ENCODE measurements at places on chromosomes 12 and 14. TPM values are rescaled to one million over a fixed set of nuclear protein-coding genes. Genes with fewer than 3 reads are reported as not detected.

Gene KCNC2
- polyA plus RNA-seq, result 7.4 TPM

Gene TBX3
- not detected for polyA plus RNA-seq

Gene OASL
- polyA plus RNA-seq, result 0.42 TPM

Gene FAM186B
- polyA plus RNA-seq, result not detected

Gene MYF6
- not detected for polyA plus RNA-seq

Gene PCBP2
- 261 TPM for polyA plus RNA-seq

Gene GALNT4
- polyA plus RNA-seq, result 3.0 TPM

Gene CCDC177
- 3.2 TPM for polyA plus RNA-seq

Gene SLC17A8
- polyA plus RNA-seq, result 0.22 TPM

Gene PCED1B
- not detected for polyA plus RNA-seq

Gene LTB4R2
- 3.4 TPM for polyA plus RNA-seq

Gene FOXN3
- polyA plus RNA-seq, result 13.9 TPM

Gene CCDC198
- polyA plus RNA-seq, result not detected

Gene RD3L
- polyA plus RNA-seq, result 0.69 TPM

Gene SYNE3
- 0.35 TPM for polyA plus RNA-seq

Gene PRKCH
- 2.0 TPM for polyA plus RNA-seq

Gene MTA1
- 94.0 TPM for polyA plus RNA-seq

Gene SOX5
- 2.0 TPM for polyA plus RNA-seq

Gene RDH12
- not detected for polyA plus RNA-seq

Gene KRT79
- not detected for polyA plus RNA-seq

Gene ADCY6
- polyA plus RNA-seq, result 48.2 TPM

Gene PPP1R36
- polyA plus RNA-seq, result not detected

Gene DPPA3
- not detected for polyA plus RNA-seq

Gene LRTM2
- 2.4 TPM for polyA plus RNA-seq

Gene LRRK2
- 0.54 TPM for polyA plus RNA-seq

Gene GLIPR1L1
- not detected for polyA plus RNA-seq

Gene NEDD8
- 431 TPM for polyA plus RNA-seq

Gene TMEM30B
- 0.28 TPM for polyA plus RNA-seq

Gene TRHDE
- 20.6 TPM for polyA plus RNA-seq

Gene NAB2
- polyA plus RNA-seq, result 16.4 TPM

Gene ITGA5
- not detected for polyA plus RNA-seq

Gene PZP
- polyA plus RNA-seq, result not detected

Gene EID3
- 0.37 TPM for polyA plus RNA-seq

Gene RNU6-7
- not detected for polyA plus RNA-seq

Gene OAS1
- polyA plus RNA-seq, result not detected

Gene ZNF385A
- 0.46 TPM for polyA plus RNA-seq

Gene HHIPL1
- polyA plus RNA-seq, result 0.47 TPM

Gene MMP19
- polyA plus RNA-seq, result not detected

Gene PEBP1
- 777 TPM for polyA plus RNA-seq

Gene USP15
- 113 TPM for polyA plus RNA-seq

Gene FIGNL2
- polyA plus RNA-seq, result 0.21 TPM

Gene NGB
- polyA plus RNA-seq, result 0.87 TPM

Gene EEF1AKMT3
- polyA plus RNA-seq, result 2.0 TPM

Gene ANO2
- 1.8 TPM for polyA plus RNA-seq

Gene PKP2
- 4.0 TPM for polyA plus RNA-seq

Gene PAX9
- not detected for polyA plus RNA-seq

Gene AQP6
- polyA plus RNA-seq, result not detected

Gene CCDC88C
- polyA plus RNA-seq, result 33.8 TPM

Gene FOXA1
- polyA plus RNA-seq, result not detected

Gene IAPP
- not detected for polyA plus RNA-seq

Gene IKZF4
- 5.0 TPM for polyA plus RNA-seq

Gene CSRNP2
- 114 TPM for polyA plus RNA-seq

Gene HOXC12
- not detected for polyA plus RNA-seq

Gene TMEM233
- polyA plus RNA-seq, result not detected

Gene CCDC197
- not detected for polyA plus RNA-seq

Gene ENTPD5
- polyA plus RNA-seq, result 3.7 TPM

Gene APOF
- not detected for polyA plus RNA-seq

Gene EDDM3A
- polyA plus RNA-seq, result not detected

Gene CDK2
- polyA plus RNA-seq, result 2.3 TPM
